ENCODE measurements at places on chromosomes 12 and 14. TPM values are rescaled to one million over a fixed set of nuclear protein-coding genes. Genes with fewer than 3 reads are reported as not detected.

CACNA2D4 gene
- 0.45 TPM for total RNA-seq

CACNA1C gene
- total RNA-seq: 20.9 TPM

SDSL gene
- 1.7 TPM for total RNA-seq

- no peak for DNase-seq
These were observed 163.1 kb upstream of the IFNG-AS1 start for GRCh38 chr12:67826148-67826547.

DNA sequence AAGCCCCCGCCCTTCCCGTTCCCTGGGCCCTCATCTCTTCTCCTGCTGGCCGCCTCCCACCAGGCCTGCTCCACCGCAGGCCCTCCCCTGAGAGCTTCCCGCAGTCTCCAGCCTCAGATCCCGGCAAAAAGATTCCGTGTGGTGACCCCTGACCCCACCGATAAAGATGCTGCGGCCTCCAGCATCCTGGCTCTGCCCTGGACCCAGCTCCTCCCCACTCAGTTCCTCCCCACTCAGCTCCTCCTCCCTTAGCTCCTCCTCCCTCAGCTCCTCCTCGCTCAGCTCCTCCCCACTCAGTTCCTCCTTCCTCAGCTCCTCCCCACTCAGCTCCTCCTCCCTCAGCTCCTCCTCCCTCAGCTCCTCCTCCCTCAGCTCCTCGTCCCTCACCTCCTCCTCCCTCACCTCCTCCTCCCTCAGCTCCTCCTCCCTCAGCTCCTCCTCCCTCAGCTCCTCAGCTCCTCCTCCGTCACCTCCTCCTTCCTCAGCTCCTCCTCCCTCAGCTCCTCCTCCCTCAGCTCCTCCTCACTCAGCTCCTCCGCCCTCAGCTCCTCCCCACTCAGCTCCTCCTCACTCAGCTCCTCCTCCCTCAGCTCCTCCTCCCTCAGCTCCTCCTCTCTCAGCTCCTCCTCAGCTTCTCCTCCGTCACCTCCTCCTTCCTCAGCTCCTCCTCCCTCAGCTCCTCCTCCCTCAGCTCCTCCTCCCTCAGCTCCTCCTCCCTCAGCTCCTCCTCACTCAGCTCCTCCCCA is 17.0 kb downstream of the NOC4L start:
- no peak for DNase-seq

- DNase-seq: peak; percentile 71
These were observed at the start of gene CHPT1 for GRCh38 chr12:101697197-101697929. Gene CHPT1, plus strand, starts transcription at chr12:101697640. Its CDS starts 222 bp downstream, at chr12:101697862.

ART4 gene
- 0.09 TPM for total RNA-seq

- no peak for DNase-seq
These were observed 27.5 kb upstream of the MDM1 start for GRCh38 chr12:68359674-68360073.

GRCh38 chr12:89947437-89948270 is 239.0 kb upstream of the ATP2B1 start:
- no peak for DNase-seq

DNA sequence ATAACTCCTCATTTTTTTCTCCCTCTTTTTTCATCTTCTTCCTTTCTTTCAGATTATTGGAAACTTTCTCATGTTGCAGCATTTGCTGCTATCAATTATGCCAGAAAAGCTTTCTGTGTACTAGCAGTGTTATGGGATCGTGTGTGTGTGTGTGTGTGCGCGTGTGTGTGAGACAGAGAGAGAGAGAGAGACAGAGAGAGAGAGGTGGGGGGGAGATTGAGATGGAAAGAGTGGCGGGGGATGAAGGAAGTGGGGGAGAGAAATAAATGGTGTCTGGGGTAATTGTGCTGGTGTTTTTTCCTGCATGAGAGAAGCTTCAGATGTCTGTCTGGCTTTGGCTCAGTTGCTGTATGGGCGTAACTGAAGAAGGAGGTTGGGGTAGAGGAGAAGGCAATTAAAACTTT is 268.9 kb downstream of the RAD51B start:
- DNase-seq: no peak

GRCh38 chr14:72747652-72748051 is 146.2 kb downstream of the DPF3 start:
- DNase-seq: no peak

LRRIQ1 gene
- total RNA-seq: 13.9 TPM

CLEC4C gene
- total RNA-seq: not detected

PSMC1 gene
- total RNA-seq: 52.7 TPM

AACS gene
- total RNA-seq: 23.0 TPM

DNA sequence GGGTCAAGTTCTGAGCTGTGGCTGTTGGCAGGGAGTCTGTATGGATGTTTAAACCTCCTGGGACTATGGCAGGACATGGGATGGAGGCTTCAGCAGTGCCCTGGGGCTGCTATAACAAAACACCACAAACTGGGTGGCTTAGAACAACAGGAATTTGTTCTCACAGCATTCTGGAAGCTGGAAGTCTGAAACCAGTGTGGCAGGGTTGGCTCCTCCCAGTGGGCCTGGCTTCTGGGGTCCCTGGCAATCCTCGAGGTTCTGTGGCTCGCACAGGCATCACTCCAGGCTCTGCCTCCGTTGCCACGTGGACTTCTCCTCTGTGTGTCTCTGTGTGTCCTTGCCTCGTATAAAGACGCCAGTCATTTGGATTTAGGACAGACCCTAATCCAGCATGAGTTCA is 39.9 kb downstream of the FZD10 start:
- no peak for DNase-seq

GRCh38 chr14:23694949-23695663 is 58.9 kb downstream of the DHRS2 start:
- DNase-seq: no peak

- DNase-seq: no peak
These were observed 333.7 kb upstream of the OR4E1 start for GRCh38 chr14:22007363-22007762.

DNA sequence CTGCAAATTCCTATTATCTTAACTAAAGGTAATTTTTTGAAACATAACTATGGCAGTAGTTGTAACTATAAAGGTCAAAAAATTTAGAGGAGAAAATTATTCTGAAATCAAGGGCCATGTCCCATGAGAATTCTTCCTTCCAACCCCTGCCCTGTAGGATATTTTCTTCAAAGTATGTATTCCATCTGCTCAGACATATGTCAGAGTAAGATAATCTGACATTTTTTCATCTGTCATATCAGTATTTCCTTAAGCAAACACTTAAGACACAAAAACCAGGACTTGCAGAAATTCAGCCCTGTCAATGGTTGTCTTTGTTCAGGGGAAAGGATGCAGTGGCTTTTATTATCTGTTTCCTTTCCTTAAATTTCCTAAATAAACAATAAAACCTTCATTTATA is 36.3 kb downstream of the ACSS3 start:
- no peak for DNase-seq

RERG gene
- 20.7 TPM for total RNA-seq

Measured in cerebellum (tissue), 4 donors.